Right lobe of liver (tissue), 6 donors: ENCODE measurements at places on chromosomes 2 and 18. TPM values are rescaled to one million over a fixed set of nuclear protein-coding genes. Genes with fewer than 3 reads are reported as not detected.

MERTK gene
- total RNA-seq = 13.7 TPM

WDR35 gene
- total RNA-seq = 1.7 TPM

GRCh38 chr2:64504774-64505720, 19.1 kb upstream of the AFTPH start:
- no peak for DNase-seq

- no peak for DNase-seq
Observed at GRCh38 chr2:134146161-134146560, 107.7 kb upstream of the MGAT5 start.

- DNase-seq = no peak
Observed at GRCh38 chr2:128108166-128108565, 17.2 kb downstream of the UGGT1 start.
